ENCODE measurements at places on chromosomes 3 and 15.

DNA sequence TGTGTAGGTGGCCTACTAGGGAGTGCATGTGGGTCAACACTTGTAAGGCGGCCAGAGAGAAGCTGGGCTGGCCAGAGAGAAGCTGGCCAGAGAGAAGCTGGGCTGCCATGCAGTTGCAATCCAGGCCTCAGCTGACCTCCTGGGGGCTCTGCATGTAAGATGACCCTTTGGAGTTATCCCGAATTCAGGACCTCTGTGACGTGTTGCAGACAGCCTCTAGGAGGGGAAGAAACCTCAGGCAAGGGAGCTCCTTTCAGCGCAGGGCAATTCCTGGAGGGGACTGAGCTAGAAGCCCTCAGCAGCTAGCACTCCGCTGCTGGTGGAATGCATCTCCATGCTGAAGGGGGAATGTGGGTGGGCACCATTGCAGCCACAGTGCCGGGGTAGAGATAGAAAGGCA, 15.8 kb upstream of the KBTBD12 start:
- no peak for DNase-seq

DNA sequence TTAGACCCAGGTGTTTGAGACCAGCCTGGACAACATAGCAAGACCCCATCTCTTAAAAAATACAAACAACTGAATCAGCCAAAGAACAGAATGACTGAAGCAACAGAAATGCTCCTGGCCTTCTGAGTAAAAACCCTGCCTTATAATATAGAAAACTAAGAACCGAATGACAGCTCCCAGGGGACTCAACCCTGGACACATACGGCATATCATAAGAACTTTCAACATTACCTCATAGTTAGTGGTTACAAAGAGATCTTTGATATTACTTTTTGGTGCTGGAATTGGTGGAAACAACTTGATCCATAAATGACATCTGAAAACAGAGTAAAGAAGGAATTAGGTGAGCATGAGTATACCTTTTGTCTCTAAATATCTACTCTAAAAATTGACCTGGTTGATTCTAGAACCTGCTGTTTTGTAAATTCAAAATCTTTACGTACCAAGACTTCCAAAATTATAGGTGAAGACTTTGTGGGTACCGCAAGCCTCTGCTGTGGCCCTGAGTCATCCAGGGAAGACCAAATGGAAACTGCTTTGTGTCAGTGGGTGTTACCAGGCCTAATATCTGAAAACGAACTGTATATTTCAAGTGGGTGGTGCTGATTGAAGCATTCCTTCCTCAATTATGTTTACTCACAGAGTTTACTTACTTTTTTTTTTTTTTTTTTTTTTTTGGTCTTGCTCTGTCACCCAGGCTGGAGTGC, 35.5 kb downstream of the IL5RA start:
- no peak for DNase-seq

DNA sequence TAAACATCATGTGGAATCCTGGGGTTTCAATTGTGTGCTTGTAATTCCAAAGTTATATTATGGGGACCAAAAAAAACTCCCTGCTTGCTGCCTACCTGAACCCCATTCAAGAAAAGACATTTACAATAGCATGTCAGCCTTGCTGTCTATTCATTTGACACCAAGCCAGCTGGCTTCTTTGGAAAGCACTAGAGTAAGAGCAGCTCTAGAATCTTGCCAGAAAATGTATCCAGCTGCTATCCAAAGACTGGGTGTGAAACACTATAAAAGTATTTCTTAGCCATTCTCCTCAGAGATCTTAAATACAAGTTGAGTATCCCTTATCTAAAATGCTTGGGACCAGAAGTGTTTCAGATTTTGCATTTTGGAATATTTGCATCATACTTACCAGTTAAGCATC, 87.4 kb downstream of the RAD18 start:
- DNase-seq: peak; percentile 45

- DNase-seq: peak; percentile 83
Measured at GRCh38 chr3:63328365-63328764, 50.3 kb downstream of the SYNPR start.

- no peak for DNase-seq
Measured at GRCh38 chr3:122215592-122216298, 32.3 kb downstream of the CASR start.

- DNase-seq: no peak
Measured at GRCh38 chr15:88983861-88984429, 70.8 kb upstream of the MFGE8 start.

DNA sequence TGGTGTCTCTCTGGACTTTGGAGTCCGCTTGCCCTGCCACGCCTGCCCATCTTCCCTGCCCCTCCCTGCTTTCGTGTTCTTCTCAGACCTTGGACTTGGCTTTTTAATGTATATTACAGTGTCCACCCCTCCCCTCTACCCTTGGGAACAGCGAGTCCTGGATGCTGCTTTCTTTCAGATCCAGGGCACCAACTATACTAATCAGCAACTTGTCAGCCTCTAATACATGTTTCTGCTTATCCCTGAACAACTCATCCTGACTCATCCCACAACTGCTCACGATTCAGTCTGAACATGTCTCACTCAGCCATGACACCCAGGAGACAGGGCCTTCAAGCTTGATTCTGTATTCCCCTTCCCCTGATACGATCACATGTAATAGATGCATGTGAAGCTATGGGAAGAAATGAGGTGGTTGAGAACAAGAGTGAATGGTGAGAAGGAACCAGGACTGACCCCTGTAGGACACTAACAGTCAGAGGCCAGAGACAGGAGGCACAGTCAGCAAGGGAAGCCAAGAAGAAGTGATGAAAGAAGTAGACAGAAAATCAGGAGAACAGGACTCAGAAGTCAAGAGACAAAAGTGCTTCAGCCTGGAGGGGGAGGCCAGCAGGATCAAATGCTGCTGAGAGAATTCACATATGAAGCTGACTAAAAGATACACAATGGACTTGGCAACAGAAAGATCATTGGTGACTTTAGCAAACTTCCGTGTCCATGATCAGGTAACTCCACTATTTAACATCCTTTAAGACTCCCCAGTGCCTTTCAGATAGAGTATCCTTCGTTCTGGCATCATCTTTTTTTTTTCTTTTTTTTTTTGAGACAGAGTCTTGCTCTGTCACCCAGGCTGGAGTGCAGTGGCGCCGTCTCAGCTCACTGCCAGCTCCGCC, 35.4 kb downstream of the BCL2L10 start:
- DNase-seq: peak; percentile 95

DNA sequence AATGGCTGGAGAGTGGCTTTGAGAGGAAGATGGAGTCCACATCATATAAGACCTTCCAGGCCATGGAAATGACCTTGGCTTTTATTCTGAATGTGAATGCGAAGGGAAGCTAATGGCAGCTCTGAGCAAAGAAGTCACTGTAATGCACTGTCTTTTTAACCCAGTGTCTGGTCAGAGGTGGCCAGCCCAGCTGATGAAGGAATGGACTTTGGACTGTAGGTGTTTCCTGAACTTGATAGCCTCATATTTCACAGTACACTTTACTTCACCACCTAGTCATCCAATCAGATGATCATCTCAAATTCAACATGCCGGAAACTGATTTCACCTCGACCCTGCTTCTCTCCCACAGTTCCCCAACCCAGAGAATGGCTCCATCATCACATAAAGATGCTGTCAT, 33.4 kb downstream of the DCLK3 start:
- DNase-seq: no peak

DNA sequence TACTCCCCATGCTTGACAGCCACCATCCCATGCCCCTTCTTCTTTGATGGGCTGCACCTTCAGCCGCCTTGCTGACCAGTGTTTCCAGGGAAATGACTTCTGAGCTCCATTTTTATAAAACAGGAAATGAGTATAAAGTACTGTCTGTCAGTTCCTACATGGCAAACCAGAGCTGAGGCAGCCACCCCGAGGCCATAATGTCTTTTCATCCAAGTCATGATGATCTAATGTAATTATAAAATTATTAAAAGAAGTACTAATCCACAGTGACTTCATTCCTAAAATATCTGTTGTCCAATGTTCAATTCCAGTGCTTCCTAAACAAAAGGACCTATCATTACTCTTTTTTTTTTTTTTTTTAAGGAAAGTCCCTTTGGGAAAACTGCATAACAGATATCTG, 75.2 kb upstream of the HERC1 start:
- peak; percentile 34 for DNase-seq

- no peak for DNase-seq
Measured at GRCh38 chr3:129118745-129119144, 2.9 kb downstream of the RAB43 start.

DNA sequence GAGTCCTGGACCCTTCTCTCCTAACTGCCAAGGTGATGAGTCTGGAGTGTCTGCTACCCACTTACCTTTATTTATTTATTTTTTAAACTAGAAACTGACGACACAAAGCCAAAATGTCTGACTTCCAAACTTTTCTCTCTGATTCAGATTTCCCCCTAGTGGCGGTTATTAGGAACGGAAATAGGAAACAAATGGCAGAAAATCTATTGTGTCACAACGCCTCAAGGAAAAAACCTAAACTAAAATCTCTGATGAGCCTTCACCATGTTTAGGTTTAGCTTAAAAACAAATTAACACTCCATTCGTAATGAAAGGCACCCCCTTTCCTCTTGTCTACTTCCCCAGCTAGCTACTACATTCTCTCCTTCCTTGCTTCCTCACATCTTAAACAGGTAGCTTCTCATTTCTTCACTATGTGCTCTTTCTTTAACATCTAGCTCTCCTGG, 94.0 kb upstream of the MEX3B start:
- DNase-seq: peak; percentile 67

GRCh38 chr3:36455406-36455805, 75.1 kb downstream of the STAC start:
- no peak for DNase-seq

Measured in fibroblast of mammary gland (primary cell).